Activated CD4-positive, alpha-beta T cell treated with anti-CD3 and anti-CD28 coated beads, Interleukin-2, amount 50 U/mL, for 48 hours (primary cell): ENCODE measurements at places on chromosomes 5 and 9.
A peak's percentile ranks its signal among the peaks of the same experiment; 100 is the strongest.

DNA sequence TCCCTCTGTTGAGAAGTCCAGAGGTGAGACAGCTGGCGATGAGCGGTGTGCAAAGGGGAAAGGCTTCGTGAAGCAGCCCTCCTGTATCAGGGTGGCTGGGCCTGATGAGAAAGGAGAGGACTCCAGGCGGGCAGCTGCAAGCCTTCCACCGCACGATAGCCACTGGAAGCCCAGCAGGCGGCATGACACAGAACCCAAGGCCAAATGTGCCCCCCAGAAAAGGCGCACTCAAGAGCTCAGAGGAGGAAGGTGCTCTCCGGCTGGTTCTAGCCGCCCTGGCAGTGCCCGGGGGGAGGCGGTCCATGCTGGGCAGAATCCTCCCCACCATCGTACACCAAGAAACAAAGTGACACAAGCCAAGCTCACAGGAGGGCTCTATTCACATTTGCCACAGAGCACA lies 60.3 kb downstream of the TEX10 start:
- DNase-seq, result no peak

GRCh38 chr5:132673488-132673887 lies 301 bp upstream of the IL4 start:
- DNase-seq, result no peak

GRCh38 chr5:115170134-115170928 lies 623 bp upstream of the TRIM36 start:
- peak; percentile 18 for DNase-seq

GRCh38 chr5:111933086-111933485 lies 176.1 kb upstream of the NREP start:
- no peak for DNase-seq

GRCh38 chr5:179759581-179760551 lies 27.2 kb downstream of the MAML1 start:
- DNase-seq, result peak; percentile 30

DNA sequence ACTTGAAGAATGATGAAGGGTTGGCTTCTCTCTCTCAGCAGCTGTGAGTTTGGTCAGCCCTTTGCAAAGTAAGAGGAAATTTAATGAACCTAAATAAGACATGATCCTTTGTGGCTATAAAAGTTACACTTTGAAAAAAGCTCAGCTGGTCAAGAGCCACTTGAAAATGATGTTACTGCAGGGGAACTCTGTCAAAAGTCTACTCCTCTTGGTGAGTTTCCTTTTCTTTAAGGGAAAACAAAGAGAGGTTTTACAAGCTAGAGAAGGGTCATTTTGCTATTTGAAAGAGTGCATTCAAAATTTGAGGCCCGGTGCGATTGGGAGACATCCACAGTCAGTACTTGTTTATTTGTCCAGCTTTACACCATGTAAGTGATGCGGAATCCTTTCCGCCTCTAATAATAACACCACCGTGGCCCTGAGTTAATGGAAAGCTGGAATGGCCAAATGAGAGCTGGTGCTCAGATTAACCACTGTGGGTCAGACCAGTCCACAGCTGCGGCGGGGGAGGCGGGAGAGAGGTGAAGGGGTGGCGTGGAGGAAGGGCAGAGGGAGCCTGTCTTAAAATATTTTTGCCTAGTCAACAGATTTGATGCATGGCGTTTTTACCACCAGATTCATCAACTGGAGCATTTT lies 404.0 kb downstream of the TLE4 start:
- DNase-seq, result no peak

- DNase-seq, result no peak
Measured at GRCh38 chr9:69097064-69097463, 61.5 kb downstream of the FXN start.
